ENCODE measurements at places on chromosomes 13 and 19. TPM values are rescaled to one million over a fixed set of nuclear protein-coding genes. Genes with fewer than 3 reads are reported as not detected.

Gene ZNF98
- not detected for total RNA-seq

Gene MYH14
- total RNA-seq, result not detected

Gene PROZ
- total RNA-seq, result not detected

Gene STXBP2
- total RNA-seq, result 138 TPM

Gene ZIK1
- total RNA-seq, result not detected

DNA sequence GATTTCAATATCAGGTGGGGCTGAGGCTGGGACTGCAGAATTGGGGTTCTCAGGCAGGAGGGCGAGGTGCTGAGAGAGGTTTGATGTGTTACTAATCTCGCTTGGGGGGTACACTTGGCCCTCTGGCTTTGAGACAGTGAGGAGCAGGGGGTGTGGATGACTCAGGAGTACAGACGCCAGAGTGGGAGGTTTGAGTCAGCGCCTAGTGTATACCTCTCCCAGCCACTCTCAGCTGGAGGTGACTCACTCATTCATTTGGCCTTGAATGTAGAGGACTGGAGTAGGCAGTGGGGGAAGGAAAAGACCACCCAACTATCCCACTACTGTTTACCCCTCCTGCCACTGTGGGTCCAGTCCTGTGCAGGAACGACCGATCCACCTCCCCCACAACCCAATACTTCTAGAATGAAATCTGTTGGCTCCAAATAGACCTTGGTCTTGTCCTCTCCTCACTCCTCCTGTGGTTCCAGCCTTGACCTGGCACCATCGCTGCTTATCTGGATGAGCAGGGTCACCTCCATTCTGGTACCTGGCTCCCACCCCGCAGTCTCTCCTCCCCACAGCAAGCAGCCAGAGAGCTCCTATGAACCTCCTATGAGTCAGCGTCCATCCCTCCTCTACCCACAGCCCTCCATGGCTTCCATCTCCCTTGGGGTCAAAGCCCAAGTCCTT lies 20.1 kb upstream of the ZNRF4 start:
- no peak for DNase-seq

DNA sequence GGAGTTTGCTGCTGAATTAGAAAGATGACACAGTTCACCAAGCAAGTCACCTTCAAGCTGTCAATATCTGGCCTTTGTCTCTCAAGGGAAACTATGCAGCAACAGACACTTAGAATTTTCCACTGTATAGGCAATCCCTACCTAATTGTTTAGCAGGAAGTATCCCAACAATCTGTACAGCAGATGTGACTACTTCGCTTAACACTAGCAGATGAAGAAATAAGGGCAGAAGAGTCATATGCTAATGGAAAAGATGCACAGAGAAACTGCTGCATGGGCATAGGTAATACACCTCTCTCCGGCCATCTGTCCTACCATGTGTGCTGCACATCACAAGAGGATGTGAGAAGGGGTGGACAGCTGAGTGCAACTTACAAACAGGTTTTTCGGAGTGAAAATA lies 851.2 kb downstream of the PCDH9 start:
- no peak for DNase-seq

DNA sequence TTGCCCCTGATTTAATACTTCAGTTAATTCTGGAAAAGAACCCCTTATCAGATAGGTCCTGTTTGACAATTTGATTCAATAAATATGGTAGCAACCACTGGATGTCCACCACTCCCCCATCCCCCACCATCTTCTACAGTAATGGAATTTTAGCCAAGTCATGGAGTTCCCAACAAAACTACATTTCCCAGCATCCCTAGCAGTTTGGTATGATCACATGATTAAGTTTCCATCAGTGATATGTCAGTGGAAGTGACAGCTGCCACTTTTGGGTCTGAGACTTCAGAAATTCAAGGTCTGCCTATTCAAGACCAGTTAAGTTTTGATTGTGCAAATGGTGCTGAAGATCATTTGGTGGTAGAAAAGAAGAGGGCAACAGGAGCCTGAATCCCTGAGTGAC lies 85.5 kb downstream of the CACNA1A start:
- no peak for DNase-seq

- no peak for DNase-seq
Observed at GRCh38 chr13:77235456-77236022, 91.4 kb downstream of the MYCBP2 start.

DNA sequence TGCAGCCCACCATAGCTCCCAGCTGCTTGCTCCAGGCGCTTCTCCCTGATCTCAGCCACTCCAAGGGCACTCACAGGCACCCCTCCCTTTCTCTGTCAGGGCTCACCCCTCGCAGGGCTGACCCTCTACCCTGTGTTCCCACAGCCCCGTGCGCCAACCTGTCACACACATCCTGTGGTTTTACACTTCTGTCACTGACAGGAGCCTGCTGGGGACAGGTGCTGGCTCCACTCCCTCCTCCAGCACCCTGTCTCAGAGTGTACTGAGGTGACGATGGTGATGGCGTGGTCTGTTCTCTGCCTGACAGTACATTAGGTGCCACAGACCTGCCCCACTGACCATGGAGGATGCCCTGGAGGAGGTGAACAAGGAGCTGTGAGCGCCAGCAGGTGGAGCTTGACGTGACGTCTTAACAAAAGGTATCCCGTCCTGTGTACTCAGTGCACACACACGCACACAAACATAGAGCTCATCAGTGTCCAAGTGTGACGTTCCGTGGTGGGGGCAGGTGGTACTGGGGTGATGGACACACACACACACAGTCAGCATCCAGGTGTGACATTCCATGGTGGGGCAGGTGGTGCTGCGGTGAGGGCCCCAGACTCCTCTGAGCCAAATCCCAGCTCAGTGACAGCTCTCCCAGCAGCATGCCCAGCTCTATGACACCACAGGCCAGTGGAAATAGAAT lies 20.9 kb downstream of the C19orf44 start:
- peak; percentile 23 for DNase-seq

GRCh38 chr19:13150931-13151604 lies 857 bp downstream of the IER2 start:
- peak; percentile 34 for DNase-seq

GRCh38 chr19:42156571-42156970 lies 24.3 kb upstream of the POU2F2 start:
- no peak for DNase-seq

- no peak for DNase-seq
Observed at GRCh38 chr13:33072282-33072681, 56.1 kb downstream of the KL start.

GRCh38 chr13:60467098-60467497 lies 70.1 kb downstream of the TDRD3 start:
- DNase-seq, result no peak

DNA sequence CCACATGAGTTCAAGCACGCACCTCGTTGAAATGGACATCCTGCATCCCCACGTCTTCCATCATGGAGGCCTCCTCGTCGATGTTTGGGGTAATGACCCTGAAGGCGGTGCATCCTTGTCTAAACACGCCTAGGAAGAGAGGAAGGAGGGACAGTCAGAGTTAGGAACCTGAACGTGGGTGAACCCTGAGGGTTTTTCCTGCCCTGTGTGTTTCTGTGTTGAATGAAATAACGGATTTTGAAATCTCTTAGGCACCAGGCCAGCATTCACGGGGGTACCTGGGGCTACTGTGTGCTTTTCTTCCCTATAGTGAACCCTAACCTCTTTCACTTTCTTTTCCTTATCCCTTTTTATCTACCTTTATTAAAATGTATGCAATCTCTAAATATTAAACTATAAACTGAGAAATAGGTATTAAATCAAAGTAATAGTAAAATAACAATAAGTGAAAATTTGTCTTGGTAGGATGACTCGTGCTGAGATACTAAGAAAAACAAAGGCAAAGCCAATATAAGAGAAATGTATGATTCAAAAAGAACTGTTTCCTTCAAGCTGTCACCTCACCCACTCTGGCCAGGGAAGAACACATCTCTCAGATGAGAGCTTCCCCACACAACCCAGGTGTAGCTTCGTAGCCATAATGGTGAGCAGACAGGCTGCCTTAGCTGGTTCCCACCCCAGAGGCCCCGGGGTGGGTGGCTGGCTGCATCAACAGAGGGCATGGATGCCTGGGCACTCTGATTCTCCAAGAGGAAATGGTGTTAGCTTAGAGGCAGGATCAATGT lies 72.1 kb upstream of the SLC15A1 start:
- DNase-seq, result peak; percentile 4

DNA sequence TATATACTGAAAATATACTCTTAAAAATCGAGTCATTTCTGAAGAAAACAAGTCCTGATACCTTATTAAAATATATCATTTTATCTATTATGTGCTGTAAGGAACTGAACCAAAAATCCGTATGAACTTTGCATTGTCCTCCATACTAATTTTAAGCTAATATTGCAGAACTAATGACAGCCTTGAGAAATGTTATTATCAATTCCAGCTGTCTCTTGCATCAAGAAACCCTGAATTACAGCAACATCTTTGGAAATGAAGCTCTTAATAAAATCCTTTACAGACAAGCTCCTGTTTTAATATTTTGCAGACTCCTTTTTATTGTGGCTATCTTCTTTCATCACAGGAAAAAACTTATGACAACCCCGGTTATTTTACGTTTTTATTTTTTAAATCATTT lies 1335.3 kb downstream of the EFNB2 start:
- DNase-seq, result no peak

DNA sequence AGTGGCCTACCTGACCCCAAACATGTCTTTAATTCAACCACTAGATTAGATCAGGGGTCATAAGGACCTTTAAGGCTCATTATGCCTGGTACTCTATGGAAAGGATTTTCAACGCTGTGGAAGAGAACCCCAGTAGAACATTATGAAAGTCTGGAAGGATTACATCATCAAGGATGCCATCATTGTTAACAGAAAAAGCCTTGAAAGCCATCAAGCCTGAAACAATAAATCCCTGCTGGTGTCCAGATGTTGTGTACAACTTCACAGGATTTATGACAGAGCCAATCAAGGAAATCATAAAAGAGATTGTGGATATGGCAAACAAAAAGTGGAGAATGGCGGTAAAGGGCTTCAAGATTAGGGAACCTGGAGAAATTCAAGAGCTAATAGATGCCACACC lies 59.7 kb downstream of the NAA16 start:
- no peak for DNase-seq
